ENCODE measurements at places on chromosomes 16 and 17. TPM values are rescaled to one million over a fixed set of nuclear protein-coding genes. Genes with fewer than 3 reads are reported as not detected.

SYT17 gene
- total RNA-seq = 11.8 TPM

HID1 gene
- total RNA-seq = 20.2 TPM

MPV17L gene
- total RNA-seq = 5.2 TPM

MYH8 gene
- total RNA-seq = not detected

SCGB1C2 gene
- total RNA-seq = not detected

CIITA gene
- total RNA-seq = 0.07 TPM

OR1A1 gene
- not detected for total RNA-seq

KRTAP4-4 gene
- not detected for total RNA-seq

RUNDC3A gene
- 0.87 TPM for total RNA-seq

ICAM2 gene
- total RNA-seq = 0.07 TPM

CRYM gene
- total RNA-seq = 1.7 TPM
